ENCODE measurements at places on chromosomes 13 and 19.
A peak's percentile ranks its signal among the peaks of the same experiment; 100 is the strongest.

DNA sequence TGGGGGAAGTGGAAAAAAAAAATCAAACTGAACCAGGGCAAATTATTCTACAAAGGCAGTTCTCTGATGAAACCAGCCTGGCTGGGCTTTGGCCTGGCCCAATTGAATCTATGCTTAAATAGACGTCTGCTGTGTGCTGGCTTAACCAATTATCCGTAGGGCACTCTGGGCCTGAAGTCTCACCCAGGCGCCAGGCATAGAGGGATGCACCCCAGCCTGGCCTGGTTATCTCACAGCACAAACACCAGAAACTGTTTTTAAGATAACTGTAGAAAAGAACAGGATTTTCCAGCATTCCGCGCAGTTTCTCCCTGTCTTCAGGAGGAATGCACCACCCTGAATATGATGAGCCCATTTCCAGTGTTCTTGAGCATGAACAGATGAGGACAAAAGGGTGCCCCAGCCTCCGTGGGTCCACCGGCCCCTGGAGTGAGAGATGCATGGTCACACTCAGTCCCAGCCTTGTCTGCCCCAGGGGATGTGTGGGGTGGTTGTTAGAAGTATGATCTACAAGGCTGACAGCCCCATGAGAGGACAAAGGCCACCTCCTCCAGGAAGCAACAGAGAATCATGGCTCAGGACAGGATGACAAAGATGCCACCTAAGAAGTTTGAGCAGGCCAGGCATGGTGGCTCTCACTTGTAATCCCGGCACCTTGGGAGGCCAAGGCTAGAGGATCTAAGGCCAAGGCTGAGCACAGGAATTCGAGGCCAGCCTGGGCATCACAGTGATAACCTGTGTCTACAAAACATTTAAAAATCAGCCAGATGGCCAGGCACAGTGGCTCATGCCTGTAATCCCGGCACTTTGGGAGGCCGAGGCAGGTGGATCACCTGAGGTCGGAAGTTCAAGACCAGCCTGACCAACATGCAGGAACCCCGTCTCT is 50.2 kb downstream of the PEPD start:
- no peak for DNase-seq

GRCh38 chr13:108728370-108728769 is 99.0 kb downstream of the MYO16 start:
- DNase-seq: no peak

GRCh38 chr13:78015782-78016181 is 97.2 kb upstream of the EDNRB start:
- no peak for DNase-seq

GRCh38 chr19:19204181-19204580 is 967 bp upstream of the NR2C2AP start:
- no peak for DNase-seq

DNA sequence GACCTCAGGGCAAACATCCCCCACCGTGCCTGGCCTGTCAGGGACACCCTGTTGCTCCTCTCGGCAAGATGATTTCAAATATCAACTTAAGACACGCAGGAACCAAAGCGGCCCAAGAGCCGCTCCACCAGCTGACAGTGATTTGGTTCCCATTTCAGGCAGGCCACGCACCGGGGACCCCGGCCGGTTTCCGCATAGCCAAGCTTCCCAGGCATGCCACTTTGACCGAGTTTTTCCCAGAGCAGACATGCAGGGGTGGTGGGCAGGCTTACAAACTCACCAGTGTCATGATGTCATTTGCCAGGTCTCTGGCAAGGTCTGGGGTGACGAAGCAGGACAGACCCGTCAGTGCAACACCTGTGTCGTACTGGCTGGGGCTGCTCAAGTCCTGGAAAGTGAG is 19.2 kb downstream of the AP3D1 start:
- DNase-seq: no peak

DNA sequence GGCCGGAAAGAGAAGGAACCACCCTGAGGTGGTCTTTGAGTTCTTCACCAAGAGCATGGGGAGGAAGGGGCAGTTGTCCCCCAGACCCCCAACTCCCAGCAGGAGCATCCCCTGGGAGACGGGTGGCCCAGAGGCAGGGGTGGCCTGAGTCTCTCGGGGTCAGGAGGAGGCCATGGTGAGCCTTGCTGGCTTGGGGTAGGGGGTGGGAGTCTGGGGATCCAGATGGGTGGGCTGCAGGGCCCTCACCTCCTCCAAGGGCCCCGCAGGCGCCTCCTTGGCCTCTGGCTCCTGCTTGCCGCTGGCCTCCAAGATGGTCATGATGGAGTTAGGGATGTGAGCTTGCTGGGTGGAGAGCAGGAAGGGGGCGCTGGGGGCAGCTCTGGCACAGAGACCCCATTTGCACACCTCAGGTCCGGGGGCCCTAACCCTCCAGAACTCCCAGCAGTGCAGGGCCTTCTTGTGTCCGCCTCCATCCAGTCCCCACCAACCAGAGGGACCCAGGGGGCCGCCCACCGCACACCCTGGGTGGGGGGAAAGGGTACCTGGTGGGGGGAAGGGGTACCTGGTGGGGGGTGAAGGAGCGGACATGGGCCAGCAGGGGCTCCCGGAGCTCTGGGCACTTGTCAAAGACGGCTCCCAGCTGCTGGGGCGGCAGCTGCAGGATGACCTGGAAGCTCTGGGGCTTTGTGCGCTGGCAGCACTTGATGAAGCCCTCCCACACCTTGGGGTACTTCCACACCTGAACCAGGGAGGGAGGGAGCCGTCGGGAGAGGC is 1.3 kb upstream of the RSPH6A start:
- no peak for DNase-seq

DNA sequence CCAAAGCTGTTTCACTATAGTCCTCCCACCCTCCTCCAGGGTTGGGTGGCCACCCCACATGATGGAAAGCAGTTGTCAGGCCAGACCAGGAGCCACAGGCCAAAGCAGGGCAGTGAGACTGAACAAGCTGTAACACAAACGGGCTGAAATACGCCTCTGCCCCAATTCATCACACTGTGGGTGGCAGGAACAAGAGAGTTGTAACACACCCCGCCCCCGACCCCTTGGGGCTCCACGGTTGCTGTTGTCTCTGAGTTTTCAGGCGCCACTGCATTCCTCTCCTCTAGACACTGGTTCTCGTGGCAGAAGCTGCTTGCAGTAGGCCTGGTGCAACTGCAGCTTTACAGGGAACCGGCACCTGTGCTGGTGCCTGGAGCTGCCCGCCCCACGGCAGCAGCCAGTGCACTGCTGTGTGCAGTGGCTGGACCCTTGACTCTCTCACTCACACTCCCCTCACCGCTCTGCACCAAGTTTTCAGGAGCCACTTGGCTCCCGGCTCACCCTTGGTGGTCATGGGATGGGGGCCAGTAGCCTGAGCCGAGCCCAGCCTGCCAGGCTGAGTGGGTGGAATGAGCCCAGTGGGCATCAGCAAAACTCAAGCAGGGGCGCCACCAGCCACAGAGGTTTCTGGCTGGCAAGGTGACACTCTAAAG is 1314.5 kb upstream of the MIR17HG start:
- DNase-seq: no peak

- DNase-seq: no peak
These were observed 41.8 kb downstream of the TPT1 start for GRCh38 chr13:45299194-45299593.

GRCh38 chr13:112240076-112240475 is 136.1 kb upstream of the SPACA7 start:
- DNase-seq: no peak

DNA sequence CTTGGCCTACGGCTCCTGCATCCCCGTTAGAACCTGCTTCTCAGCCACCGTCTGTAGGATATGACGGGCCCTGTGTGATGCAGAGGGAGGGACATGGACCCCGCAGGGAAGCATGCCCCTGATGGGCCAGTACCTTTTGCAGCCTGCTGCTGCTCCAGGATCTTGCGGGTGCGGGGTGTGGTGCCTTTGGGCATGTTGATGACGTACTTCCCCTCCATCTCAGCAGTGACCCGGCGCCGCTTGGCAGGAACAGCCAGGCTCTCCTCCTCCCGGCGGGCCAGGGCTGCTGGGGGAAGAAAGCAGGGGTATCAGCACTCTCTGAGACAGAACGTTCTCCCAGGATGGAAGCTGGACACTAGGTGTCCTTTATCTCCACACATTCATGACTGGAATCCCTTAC is 22.0 kb downstream of the C19orf47 start:
- DNase-seq: no peak

- DNase-seq: no peak
These were observed 30.2 kb upstream of the SACS start for GRCh38 chr13:23463661-23464060.

- DNase-seq: peak; percentile 78
These were observed 27.4 kb downstream of the GRIK5 start for GRCh38 chr19:42042455-42043170.

- DNase-seq: no peak
These were observed 868 bp upstream of the EGLN2 start for GRCh38 chr19:40797963-40798682.

DNA sequence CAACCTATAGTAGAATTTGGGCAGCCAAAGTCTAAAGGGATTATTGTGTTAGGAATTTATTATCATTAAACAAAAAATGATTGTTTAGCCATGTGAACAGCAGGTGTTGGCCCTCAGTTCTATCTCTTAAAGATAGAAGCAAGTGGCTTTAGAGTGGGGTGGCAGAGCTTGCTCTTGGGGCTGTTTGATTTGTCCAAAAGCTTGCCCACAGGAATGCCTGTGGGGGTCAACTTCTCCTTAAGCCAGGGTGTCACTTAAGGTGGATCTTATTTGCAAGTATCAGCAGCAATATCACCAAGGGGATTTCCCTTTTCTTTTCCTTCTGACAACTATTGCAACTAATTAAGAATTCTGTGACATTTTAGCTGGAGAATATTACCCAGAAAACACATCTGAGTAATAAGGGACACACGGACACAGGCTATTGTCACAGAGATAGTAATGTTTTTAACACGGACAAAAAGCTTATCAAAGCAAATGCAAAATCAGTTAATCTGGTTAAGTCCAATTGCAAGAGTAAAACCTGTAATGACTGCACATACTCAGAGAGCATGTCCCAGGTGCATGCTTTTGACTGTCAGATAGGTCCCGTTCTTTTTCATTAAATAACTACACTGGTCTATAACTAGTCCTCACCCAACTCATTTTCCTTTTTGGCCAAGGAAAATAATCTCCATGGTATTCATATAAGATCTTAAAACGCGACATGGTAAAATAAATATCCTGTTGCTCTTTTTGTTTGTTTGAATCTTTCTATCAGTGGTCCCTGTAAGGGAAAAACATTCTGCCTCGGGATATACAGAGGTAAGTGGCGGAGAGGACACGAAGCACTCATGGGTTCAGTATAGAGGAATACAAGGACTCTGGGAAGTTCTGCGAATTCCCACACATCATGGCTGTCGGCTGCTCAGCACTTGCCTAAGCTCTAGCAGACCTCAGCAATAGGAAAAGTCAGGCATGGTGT is 172.1 kb upstream of the RFC3 start:
- no peak for DNase-seq

DNA sequence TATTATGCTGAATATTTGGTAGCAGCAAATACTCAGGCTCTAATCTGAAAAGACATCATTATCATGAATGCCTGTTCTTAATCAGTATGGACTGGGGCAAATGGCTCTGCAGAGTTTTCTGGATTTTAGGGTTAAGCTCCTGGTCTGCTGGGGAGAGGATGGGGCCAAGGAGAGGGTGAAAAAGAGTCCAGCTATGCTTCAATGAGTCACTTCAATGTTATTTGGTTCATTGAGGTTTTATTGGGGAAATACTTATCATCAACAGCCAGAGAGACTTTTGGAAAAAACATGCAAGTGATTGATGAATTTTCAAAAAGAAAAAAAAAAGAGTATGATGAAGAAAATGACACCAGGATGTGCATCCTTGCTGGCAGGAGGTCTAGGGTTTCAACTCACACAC is 278.3 kb downstream of the UQCRFS1 start:
- no peak for DNase-seq

GRCh38 chr19:49818649-49819370 is 721 bp downstream of the MED25 start:
- DNase-seq: no peak

DNA sequence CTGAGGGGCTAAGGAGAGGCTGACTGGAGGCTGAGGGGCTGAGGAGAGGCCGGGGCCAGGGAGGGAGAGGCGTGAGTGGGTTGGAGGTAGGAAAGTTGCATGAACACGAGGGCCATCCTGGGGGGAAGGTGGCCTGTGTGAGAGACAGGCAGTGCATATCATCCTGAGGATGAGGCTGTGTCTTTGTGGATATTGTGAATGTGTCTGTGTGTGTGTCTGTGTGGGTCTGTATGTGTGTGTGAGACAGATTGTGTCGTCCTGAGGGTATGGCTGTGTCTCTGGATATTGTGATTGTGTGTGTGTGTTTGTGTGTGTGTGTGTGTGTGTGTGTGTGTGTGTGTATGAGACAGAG is 422 bp downstream of the ZNF71 start:
- no peak for DNase-seq

DNA sequence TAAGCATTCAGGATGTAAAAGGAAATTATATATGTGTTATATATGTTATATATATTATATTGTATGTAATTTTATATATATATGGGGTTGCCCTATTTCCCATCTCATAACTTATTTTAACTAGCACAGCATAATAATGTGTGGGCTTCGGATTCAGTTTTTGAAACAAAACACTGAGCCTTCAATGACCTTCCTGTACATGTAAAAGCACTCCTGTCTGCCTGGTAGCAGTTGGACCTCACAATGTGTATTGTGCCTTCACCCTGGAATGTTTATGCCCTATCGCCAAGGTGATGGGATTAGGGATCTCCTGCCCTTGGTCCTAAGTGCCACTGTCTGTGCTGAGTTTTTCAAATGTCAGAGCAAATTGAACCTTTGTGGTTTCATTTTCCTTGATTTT is 968.8 kb downstream of the TUBA3C start:
- no peak for DNase-seq

DNA sequence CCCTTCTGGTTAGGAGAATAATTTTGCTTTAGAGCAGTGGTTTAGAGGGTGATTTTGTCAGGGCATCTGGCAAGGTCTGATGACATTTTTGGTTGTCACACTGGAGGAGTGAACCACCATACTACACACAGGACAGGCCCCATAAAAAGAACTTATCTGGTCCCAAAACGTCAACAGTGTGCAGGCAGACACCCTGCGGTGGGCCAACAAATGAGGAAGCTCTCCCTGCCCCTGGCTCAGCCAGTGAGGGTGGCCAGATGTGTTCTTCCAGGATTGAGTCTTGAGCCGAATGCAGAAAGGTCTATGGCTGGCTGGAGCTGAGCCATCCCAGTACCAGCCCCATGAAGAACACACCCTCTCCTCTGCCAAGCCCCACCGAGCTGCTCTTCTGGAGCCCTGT is 149.2 kb downstream of the MIPEP start:
- no peak for DNase-seq

- no peak for DNase-seq
These were observed at the start of gene HDGFL2 for GRCh38 chr19:4472174-4472974. Gene HDGFL2 (plus strand): TSS chr19:4472297. CDS start chr19:4472351, 54 bp downstream.

Measured in cerebellar nuclear complex (tissue), 1 donor.